NCI-H2081 (cell line): ENCODE measurements at places on chromosomes 2 and 18.

DNA sequence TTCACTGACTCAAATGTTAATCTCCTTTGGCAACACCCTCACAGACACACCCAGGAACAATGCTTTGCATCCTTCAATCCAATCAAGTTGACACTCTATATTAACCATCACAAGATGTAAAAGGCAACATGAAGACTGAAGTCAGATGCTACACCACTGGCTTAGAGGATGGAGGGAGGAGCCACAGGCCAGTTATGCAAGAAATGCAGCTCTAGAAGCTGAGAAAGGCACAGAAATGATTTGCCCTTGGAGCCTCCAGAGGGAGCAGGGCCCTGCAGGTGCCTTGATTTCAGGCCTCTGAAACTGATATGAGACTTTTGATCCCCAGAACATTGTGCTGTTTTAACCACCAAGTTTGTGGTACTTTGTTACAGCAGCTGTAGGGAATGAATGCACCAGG lies 276.3 kb downstream of the KCNS3 start:
- DNase-seq: no peak

- no peak for DNase-seq
Observed at GRCh38 chr2:191115391-191115790, 35.4 kb downstream of the STAT4 start.

DNA sequence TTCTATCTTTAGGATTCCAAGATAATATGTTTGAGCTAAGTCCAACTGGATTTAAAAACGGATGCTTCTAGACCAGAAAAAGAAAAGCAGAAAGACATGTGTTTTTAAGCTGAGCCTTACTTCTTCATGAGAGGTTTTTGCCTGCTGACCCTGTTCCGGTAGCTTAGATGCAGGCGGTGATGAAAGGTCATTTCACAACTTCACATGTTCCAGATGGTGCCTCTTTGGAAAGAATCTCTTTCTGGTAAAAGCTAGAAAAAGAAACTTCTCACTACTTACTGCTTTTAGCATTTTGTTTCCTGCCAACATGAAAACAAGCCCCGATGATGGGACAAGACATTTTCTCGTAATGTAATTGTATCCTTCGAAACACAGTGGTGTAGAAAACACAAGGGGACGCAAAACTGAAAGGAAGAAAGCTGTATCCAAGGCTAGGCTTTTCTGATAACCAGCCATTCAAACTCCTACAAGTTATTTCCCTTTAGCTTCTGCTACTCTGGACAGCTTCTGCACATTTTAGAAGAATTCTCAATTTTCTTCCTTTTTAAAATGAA lies 407.3 kb upstream of the LYPD1 start:
- no peak for DNase-seq

DNA sequence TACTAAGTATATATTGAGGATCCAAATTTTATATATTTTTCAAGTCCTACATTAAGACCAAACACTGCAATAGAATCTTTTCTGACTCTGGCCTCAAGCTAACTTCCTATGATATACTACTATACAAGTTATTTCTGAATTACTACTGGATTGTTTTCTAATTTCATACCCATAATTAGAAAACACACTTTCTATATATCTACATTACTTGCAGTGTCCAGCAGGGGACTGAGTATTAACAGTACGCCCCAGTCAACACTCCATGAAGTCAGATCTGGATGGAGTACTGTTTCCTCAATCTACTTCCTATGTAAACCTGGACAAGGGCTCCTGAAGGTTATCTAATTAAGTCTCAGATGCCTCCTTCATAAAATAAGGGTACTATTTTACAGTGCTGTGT lies 26.5 kb downstream of the RMP24 start:
- DNase-seq: no peak

GRCh38 chr2:49807689-49808088 lies 653.4 kb upstream of the FSHR start:
- no peak for DNase-seq
